GOT3 (cell line): ENCODE measurements at places on chromosomes 1 and 21.

DNA sequence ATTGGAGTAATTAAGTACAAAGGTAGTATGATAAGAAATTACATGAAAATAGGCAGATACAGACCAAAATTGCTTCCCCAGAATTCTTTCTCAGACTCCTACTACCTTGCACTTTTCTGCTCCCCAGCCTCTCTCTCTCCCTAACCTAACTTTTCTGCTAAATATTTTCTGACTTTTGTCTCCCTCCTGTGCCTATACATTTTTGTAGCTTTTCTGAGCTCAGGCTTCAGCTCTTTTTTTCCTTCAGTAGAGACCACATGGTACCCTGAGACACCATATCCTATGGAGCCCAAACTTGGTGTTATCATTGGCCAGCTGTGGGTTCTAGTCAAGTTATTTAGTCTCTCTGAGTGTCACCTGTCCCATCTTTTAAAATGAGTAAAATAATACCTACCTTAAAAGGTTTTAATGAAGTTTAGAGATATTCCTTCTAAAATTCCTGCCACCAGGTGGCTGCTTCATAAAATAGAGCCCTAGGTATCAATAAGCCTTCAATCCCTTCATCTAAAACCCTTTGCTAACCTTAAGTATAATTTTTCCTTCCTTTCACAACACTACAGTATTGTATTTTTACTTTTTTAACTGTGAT, 237.6 kb upstream of the DUSP10 start:
- no peak for DNase-seq

DNA sequence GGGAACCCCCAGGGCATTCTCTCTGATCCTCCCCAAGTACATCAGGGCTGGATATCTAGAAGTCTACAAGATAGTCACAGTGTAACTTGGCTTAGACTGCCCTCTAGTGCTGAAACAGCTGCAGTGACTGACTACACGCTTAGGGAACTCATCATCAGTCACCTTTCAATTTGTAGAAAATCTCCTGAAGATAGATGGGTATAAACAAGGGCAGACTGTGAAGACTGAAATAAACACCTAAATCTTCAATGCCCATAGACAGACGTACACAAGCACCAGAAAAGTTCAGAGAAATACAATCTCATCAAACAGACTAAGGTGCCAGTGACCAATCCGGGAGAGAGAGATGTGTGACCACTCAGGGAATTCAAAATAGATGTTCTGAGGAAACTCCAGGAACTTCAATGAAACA, 46.6 kb downstream of the PACC1 start:
- no peak for DNase-seq

GRCh38 chr1:239833723-239834122, 258.0 kb upstream of the FMN2 start:
- no peak for DNase-seq

DNA sequence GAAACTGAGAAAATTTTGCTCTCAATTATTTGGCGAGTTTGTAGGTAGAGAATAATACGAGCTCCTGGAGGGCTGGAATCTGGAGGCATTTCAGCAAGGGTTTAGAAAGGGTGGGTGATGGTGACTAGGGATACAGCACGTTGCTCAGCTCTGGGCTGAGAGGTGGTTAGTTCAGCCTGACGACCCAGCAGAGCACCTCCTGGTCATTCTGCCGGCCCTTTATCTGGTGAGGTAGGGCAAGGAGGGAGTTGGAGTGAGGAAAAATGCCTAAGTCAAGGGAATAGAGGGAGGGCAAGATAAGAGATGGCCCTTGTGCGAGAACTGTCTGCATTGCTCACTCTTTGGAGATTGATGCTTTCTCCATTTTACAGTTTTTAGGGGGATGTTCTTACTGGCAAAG, 19.1 kb downstream of the GALNT2 start:
- no peak for DNase-seq

DNA sequence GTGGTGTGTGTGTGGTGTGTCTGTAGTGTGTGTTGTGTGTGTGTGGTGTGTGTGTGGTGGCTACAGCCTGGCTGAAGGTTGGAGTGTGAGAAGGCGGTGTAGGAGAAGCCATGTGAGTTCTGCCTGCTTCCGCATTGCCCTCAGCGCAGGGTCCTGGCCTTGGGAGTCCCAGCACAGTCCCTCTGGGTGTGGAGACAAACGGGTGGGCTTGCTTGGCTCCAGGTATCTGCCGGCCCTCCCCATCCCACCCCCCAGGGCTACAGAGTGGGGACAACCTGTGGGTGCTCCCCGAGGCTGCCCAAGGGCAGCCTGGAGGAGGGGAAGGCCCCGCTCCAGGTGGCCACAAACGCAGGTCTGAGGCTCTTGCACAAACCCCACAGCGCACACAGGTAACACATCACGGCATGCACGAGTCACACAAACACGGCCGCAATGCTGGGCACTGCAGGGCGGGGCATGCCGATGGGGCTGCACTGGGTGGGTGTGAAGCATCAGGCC, 31.7 kb upstream of the ADARB1 start:
- DNase-seq: no peak

DNA sequence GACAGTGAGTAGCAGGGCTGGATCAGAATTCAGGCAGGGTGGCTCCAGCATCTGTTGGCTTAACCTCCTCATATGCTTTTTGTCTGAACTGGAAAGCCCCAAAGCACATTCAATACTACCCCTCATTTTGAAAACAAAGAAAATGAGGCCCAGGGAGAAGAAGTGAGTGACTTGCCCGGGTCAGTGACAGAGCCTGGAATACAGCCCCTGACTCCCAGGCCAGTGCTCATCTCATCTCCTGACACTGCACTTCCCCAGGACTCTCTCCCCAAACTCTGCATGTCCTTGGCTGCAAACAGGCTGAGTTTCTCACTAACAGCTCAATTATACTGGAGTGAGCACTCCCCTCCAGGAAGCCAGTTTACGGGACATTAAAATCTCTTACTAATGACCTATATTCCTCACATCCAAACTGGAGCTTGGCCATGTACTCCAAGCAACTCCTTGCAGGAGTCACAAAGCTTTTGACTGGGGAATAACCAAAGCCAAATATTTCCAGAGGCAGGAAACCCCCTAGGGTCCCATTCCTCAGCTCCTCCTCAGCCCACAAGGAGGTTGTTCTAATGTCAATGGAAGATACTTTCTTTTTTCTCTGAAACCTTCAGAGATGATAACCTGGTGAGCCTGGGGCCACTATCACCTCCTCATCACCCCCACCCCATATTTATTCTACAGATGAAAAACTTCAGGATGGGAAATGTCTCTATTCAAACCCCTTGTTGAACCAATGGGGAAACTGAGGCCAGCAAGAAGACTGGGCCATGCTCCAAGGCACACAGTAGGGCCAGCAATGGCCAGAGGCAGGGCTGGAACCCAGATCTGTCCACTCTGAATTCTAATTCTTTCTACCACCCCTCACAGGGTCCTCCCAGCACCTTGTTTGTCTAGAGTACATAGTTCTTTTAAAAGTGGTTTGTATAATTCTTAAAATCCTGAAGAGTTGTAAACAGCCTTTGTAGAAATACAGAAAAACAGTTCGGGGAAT, 127.0 kb downstream of the PLPP3 start:
- no peak for DNase-seq

- DNase-seq: no peak
These were observed 68.8 kb upstream of the RGS1 start for GRCh38 chr1:192506741-192507155.

- no peak for DNase-seq
These were observed 61.0 kb upstream of the NBPF3 start for GRCh38 chr1:21378705-21379494.

GRCh38 chr1:154014154-154014907, 23.8 kb downstream of the RPS27 start:
- no peak for DNase-seq

- DNase-seq: no peak
These were observed 186.8 kb downstream of the LTN1 start for GRCh38 chr21:28805885-28806284.

DNA sequence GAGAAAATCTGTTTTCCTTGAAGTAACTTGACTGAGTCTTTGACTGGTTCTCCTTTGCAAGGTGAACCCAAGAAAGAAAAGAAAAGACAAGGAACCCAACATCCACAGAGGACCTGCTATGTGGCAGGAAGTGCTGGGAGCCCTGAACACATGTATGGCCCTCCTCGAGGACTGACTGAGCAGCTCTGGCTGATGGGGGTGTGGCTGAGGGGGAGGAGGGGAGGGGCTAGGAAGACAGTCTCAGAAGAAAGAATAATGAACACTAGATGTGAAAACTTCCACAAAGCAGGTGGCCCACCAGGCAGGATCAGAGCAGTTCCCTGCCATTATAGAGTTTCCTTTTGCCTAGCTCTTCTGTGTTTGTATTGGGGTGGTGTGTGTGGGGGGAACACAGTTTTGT, 26.1 kb downstream of the NENF start:
- DNase-seq: no peak

DNA sequence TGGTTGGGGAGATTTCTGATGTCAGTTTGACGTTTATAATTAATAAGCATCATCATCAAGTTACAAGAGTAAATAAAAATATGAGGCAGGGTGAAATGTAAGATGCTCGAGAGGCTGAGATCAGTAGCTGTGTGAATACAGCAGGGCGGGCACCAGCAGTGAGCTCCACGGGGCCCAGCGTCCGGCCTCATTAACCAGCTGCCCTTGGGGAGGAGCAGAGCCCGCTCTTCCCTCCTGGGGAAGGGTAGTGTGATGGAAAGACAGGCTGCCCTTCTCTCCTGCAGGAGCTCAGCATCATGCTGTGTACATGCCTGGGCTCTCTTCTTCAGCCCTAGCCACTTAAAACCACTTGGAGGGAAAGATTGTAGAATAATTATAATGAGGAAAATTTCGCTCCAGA, 23.4 kb downstream of the PDE9A start:
- no peak for DNase-seq

- no peak for DNase-seq
These were observed 37.7 kb upstream of the LRRN2 start for GRCh38 chr1:204723131-204723787.

- no peak for DNase-seq
These were observed 2.4 kb downstream of the SSBP3 start for GRCh38 chr1:54403808-54404261.

GRCh38 chr1:168643152-168643551, 66.7 kb downstream of the XCL1 start:
- DNase-seq: no peak

GRCh38 chr1:43586136-43586731, 55.6 kb downstream of the PTPRF start:
- DNase-seq: no peak

DNA sequence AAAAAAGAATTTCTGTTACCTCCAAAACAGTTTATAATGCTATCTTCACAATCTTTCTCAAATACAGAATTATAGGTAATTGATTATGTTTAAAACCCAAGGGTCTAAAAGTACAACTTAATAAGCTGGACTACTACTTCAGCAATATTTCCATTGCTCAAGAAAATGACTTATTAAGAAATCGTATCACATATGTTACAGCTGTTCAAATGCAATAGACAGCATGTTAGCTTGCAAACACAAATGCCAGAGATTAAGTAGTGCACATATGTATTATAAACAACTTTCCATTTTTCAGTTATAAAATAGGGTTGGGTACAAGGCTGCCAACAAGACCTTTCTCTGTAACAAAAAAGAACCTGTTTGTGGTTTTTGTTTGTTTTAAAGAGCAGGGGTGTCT, 211.0 kb upstream of the DMRTA2 start:
- DNase-seq: no peak

DNA sequence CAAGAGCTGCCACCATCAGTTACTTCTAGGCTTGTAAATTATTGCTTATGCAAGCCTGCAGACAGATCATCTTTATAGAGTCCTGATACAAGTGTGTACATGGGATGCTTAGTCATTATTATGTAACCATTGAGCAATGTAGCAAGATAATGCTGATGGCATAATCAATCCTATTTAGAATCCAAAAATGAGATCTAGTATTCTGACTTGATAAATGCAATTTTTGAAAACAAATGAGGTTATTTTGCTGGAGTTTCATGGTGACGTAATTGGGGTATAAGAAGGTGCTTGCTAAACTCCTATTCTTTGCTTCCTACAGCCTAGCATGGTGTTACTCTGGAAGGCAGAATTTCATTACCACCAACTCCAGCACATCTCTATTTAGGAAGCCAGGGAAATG, 801.7 kb upstream of the PRMT6 start:
- no peak for DNase-seq

DNA sequence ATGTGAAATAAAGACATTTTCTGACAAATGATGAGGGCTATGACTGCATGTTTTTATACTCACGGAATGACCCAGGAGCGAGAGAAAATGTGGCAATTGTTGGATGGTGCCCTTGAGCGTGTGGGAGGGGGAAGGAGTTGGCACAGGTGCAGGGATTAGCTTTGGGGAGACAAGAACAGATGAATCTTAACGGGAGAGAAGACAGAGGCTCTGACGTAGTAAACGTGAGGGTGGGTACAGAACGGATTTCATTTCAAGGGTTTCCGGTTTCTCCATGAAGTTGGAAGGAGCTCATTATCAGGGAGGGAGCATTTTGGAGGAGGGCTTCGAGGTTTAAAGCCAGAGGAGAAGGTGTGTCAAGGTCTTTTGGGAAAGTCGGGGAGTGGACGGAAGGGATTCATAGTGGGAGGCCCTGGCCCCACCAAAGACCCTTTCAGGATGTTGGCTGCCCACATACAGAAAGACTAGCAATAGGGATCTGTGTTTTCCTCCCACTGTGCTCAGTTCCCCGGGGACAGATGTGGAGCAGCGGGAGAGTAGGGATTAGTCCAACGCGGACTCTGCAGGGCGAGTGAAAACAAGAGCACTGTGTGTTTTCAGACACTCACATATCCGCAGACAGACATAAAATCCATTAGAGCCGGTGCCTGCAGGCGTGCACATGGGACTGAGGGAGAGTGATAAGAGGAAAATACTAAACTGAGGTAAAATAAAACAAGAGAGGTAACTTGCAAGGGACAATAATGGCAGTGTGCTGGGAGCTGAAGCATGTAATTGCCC, 584.1 kb downstream of the AJAP1 start:
- DNase-seq: no peak

- DNase-seq: no peak
These were observed 35.2 kb upstream of the EXOSC10 start for GRCh38 chr1:11134898-11135266.

DNA sequence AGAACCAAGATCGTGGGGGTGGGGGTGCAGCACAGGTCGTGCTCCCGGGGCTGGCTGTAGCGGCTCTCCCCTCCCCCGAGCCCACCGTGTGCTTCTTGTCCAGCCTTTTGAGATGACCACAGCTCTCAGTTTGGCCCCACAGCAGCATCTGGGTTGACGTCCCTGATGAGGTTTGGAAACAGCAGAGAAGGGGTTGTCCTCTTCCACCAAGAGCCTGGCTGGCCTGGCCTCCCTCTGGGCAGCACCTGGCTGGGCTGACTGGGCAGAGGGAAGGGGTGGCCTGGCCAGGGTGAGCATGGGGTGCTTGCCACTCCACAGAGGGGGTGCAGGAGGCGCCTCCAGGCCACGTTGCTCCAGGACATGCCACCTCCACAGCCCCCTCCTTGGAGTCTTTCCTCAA, 61.5 kb downstream of the SKI start:
- DNase-seq: no peak

- no peak for DNase-seq
These were observed 15.2 kb downstream of the NR5A2 start for GRCh38 chr1:200042552-200043335.
